NCI-H187 treated with DMSO at 0.1 percent for 48 hours (cell line): ENCODE measurements at places on chromosomes 3 and 15.

DNA sequence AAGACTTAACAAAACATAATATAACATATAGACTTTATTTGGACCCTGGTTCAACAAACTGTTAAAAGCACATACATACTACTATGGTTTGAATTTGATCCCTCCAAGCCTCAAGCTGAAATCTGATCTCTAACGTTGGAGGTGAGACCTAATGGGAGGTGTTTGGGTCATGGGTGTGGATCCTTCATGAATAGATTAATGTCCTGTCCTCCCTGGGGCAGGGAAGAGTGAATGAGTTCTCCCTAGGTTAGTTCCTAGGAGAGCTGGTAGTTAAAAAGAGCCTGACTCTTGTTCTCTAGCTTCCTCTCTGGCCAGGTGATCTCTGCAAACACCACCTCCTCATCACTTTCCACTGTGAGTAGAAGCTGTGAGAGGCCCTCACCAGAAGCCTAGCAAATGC is 36.4 kb downstream of the CLASP2 start:
- DNase-seq = no peak

GRCh38 chr3:115961380-115961779 is 338.1 kb downstream of the GAP43 start:
- DNase-seq = no peak

DNA sequence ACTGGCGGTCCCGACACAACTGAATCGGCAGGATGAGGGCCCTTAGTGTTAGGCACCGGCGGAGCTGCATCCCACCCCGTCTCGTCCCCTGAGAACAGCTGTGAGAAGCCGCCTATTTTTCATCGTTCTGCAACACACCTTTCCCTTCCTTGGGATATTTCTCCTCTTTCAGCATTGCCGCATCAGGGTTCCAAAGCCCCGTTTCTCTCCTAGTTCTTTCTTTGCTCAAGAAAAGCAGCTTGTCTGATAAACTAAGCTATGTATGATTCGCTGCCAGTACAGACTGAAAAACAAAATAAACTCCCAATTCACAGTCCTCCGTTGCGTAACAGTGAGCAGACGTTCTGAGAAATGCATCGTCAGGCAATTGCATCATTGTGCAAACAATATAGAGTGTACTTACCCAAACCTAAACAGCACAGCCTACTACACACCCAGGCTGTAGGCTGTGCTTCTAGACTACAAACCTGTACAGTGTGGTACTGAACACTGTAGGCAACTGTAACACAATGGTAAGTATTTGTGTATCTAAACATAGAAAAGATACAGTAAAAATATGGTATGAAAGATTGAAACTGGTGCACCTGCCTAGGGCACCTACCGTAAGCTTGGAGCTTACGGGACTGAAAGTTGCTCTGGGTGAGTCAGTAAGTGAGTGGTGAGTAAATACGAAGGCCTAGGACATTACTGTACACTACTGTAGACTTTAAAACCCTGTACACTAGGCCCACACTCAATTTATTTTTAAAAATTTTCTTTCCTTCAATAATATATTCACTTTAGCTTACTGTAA is 8.9 kb upstream of the ADAMTS17 start:
- no peak for DNase-seq

DNA sequence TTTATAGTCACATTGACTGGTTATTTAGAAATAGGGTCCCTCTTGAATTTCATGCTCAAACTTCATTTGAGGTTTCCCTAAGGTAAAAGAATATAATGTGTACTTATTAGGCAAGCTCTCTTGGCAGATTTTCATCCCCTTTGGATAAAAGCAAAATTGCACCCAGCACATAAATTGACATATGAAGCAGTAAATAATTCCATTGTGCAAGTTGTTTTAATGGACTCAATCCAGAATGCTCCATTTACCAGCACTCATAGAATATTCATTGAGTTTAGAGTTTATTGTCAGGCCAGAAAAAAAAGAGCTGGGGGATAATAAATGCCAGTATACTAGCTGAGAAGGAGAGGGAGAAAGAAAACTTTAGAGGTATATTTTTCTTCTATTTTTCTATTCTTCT is 136.8 kb downstream of the TPRG1 start:
- DNase-seq = no peak

DNA sequence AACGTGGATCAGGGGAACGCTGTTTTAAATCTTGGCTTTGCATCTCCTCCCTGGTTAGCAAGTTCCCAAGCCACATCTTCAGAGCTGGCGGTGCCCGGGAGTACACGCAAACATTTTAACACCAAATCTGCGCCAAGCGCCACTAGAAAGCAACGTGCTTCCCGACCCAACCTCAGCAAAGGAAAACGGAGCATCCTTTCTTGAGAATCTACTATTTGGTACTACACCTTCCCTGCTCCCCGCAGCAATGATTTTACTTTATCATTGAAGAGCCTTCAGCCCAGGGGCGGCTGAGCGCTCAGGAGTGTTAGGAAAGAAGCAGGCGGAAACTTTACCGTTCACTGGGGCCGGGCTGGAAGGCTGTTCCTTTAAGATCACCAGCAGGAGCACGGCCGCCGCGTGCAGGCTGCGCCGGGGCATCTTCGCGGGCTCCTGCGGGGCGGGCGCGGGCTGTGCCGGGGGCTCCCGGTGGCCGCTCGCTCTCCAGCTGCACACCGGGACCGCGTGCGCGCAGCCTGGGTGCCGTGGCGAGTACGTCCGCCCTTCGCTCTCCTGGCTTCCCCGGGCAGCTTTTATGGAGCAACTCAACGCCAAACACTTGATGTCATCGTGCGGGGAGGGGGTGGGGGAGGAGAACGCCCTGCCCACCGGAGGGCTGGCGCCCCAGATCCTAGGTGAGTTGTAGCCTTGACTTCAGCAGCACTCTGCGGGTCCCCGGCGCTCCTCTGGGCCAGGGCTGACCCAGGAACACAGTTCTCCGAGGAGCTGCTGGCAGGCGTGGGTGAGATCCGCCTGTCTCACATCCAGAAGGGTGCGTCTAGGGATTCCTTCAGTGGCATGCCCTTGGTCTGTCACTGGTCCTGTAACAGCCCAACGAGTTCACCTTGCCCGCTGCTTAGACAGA is at the start of gene CA12:
CA12 (minus strand) TSS at position 546 of the 904 bp plus-strand sequence; CDS start at position 420, 126 bp downstream.
- no peak for DNase-seq

DNA sequence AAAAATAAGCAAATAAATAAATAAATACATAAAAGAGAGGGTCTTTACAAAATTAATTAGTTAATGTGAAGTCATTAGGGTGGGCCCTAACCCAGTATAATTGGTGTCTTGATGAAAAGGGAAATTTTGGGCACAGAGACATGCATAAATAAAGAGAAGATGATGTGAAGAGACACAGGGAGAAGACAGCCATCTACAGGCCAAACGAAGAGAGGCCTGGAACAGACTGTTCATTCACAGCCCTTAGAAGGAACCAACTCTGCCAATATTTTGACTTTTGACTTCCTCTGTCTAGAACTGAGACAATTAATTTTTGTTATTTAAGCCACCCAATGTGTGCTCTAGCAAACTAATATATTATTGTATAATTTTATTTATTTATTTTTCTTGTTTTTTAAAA is 29.6 kb upstream of the SELENOK start:
- no peak for DNase-seq

DNA sequence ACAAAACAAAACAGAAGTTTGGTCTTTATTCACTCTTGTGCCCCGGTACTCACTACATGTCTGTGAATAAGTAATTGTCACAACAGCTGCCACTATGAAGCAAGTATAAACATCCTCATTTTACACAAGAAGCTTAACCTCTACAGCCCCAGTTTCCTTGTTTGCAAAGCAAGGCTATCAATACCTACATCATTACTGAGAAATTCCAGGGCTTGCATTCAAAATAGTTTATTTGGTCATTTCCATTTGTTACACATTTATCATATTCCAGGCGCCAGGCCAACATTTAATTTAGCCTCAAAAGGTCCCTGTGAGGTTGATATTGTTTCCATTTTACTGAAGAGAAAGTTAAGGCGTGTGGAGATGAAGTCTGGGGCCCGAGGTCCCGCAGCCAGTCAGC is 161.4 kb upstream of the LRTM1 start:
- no peak for DNase-seq

DNA sequence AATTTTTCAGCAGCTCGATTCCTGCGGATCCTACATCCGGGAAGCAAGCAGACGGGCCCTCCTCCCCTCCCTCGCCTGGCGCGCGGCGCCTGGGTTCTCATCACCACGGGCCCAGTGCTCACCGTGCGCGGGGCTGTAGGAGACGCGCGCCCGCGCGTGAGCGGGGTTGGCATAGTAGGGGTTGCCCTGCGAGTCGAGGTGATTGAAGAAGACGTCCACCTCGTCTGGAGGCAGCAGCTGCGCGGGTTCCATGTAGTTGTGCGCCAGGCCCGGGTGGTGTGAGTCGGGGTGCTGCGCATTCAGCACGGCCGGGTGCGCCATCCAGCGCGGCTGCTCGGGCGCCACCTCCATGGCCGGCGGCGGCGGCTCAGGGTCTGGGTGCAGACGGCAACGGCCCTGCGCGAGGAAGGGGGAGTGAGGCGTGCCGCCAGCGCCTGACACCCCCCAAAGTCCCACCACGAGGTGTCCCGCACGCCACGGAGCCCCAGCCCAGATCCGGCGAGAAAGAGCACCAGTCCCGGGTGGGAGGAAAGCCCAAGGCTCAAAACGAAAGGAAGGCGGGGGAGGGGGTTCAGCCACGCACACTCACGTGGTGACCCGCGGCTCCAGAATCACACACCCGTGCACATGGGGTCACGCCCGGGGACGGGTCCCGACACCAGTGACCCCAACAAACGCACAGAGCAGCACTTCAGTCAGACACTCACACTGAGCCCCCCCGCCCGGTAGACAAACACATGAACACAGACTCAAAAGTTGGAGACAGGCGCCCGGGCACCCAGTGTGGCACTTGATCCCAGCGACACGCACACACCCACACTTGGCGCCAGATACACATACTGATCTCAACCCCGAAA is 6.1 kb downstream of the GATA2 start:
- DNase-seq = no peak

DNA sequence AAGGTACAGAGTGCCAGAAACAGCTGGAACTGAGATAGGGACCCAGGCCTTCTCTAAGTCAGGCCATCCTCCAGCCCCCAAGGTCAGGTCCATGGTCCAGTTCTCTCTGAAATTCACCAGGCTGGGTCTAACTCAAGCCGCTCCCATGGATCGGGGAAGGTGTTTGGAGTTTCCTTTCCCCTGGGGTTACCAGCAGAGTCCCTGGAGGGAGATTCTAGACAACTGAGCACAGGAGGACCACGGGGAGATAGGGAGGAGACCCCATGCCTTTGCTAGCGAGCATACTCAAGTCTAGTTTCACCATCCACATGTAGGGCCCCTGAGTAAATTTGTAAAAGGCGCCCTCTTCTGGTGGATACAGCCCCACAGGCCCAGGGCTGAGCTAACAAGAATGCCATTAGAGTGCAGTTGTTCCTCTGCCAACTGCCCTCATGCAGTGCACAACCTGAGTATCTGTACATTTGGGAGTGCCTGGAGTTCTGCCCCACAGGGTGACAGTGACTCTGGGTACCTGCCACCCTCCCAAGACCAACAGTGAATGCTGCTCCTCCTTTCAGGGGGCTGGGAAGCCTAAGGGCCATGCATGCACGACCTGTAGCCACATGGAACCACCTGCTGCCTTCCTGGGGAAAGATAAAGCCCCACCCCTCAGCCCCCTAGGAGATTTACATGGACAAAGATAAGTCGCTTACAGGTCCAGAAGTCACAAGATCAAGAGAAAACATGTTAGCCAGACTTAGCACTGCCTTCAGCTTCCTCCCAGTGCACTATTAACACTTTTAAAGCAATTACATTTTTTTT is 89.0 kb downstream of the IQSEC1 start:
- no peak for DNase-seq

- no peak for DNase-seq
Observed at GRCh38 chr3:46830801-46831200, 32.4 kb downstream of the MYL3 start.

DNA sequence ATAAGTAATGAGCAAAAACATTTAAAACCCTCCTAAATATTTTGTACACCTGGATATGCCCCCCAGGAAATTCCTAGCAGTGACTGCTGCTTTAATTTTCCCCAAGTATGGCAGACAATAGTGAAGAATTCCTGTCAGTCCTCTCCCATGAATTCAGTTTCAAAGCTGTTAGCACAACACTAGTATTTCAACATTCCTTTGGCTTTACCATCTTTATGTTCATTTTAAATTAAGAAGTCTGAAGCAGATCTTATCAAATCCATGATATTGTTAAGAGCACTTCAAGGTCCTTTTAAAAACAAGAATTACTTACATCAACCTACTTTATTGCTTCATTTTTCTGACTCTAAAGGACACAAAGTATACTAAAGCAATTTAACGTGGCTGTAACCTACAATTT is 28.8 kb upstream of the CDIN1 start:
- no peak for DNase-seq

GRCh38 chr3:10193692-10194327 is 29.1 kb downstream of the IRAK2 start:
- no peak for DNase-seq

GRCh38 chr3:16171825-16172224 is 2.7 kb upstream of the GALNT15 start:
- no peak for DNase-seq

- no peak for DNase-seq
Observed at GRCh38 chr3:129230311-129231019, 18.9 kb upstream of the COPG1 start.

DNA sequence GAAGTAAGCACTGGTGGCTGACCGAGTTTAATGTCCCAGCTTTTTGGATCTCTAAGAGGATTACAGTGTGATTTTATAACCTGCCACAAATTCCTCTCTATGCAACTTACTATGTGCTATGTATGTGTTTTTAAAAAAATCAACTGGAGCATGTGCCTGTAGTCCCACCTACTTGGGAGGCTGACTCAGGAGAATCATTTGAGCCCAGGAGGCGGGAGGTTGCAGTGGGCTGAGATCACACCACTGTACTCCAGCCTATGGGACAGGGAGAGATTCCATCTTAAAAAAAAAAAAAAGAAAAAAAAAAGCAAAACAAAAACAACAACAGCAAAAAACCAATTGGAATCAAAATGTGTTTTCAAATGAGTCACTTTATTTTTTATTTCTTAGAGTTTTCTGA is 29.6 kb downstream of the DUT start:
- DNase-seq = no peak

GRCh38 chr15:38817427-38818156 is 253.0 kb upstream of the RASGRP1 start:
- DNase-seq = no peak

GRCh38 chr15:41774882-41775417 is 666 bp downstream of the MAPKBP1 start:
- no peak for DNase-seq

GRCh38 chr15:75551091-75551490 is 28.0 kb downstream of the PTPN9 start:
- no peak for DNase-seq

DNA sequence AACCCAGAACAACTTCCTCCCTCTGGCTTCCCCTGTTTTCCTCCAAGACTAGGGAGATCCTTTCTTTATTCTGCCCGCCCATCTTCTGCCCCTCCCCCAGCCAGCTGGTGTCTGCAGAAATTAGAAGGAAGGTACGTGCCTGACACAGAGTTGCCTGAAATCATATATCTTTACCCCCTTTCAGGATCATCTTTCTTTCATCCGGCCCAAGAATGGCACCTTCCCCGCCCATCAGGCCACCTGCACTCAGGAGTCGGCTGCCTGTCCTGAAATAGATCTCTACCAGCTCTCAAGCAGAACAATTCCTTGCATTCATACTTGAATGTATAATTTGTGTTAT is 133.7 kb downstream of the VGLL4 start:
- DNase-seq = no peak
